GF-D8 (cell line): ENCODE measurements at places on chromosomes 12 and 14.

- no peak for DNase-seq
These were observed 26.0 kb downstream of the LRCOL1 start for GRCh38 chr12:132584429-132584828.

- no peak for DNase-seq
These were observed 251.6 kb upstream of the ARHGAP5 start for GRCh38 chr14:31825459-31825858.

- DNase-seq: no peak
These were observed 11.1 kb downstream of the ERP27 start for GRCh38 chr12:14927267-14927666.

GRCh38 chr12:58503731-58504130 lies 416.6 kb downstream of the LRIG3 start:
- DNase-seq: no peak

- peak; percentile 28 for DNase-seq
These were observed 2.1 kb upstream of the INHBE start for GRCh38 chr12:57452937-57453509.

- DNase-seq: peak; percentile 80
These were observed 28.8 kb downstream of the P2RX4 start for GRCh38 chr12:121238604-121239350.

DNA sequence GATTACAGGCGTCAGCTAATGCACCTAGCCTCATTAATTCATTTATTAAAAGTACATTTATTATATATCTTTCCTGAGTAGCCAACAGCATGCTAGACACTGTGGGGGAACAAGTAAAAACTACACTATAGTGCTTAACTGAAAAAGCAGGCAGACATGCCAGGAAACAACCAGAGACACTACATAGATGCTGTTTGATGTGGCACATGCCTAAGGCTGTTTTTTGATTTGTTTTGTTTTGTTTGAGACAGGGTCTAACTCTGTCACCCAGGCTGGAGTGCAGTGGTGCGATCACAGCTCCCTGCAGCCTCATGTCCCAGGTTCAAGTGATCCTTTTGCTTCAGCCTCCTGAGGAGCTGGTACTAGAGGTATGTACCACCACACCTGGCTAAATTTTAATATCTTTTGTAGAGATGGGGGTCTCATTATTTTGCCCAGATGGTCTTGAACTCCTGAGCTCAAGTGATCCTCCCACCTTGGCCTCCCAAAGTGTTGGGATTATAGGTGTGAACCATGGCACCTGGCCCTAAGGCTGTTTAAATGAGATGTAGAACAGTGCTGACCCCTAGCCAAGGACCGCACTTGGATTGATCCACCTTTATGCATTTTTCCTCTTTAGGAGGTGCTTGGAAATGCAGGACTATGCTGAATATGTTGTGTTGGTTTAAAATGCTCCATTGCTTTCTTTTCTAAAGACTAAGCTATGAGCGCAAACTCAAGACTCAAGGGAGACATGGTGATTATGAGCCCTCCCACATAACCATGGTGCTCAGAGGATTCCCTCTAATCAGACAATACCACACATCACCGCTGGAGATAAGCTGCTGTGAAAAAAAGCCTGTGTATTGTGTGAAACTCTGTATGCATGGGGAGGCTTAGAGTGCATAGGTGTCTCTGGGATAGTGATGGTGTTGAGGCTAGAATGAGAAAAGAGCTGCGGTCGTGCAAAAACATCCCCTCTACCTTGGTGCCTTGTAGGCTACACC lies 10.5 kb upstream of the C14orf93 start:
- DNase-seq: no peak
